Progenitor cell of endocrine pancreas (in vitro differentiated cells): ENCODE measurements at places on chromosomes 3 and 15.

- DNase-seq: no peak
Measured at GRCh38 chr3:194040516-194041273, 95.3 kb upstream of the HES1 start.

DNA sequence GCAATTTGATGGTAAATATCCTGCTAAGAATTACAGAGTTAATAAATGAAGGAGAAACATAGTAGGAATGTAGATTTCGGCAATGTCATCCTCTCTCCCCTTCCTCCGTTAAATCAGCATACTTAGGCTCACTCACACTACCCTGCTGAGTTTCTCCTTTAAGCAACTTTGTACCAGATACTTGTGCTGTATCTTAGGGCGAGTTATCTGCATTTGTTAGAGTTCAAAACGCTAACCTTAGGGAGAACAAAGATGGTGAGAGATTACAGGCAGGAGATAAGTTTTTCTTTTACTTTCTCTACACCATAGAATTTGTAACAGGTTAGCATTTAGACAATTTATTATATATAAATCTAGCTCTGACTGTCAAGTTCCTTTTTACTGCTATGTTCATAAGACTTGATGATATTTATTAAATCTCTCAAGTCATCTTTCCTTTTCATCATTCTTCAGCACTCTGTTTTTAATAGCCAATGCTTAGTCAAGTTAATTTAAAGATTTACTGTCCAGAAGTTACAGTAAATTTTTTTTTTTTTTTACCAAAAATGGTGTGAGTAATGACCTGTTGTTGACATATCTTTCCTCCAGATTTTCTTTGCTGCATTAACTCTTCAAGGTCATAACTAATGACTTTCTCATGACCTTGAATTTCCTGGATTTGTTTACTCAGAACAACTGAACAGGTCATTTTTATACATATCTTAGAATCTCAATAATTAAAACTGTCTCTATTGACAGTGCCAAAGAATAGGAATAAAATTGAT, 22.2 kb downstream of the SUCNR1 start:
- DNase-seq: no peak

- DNase-seq: no peak
Measured at GRCh38 chr3:127371334-127371733, 83.5 kb upstream of the PRR20G start.

DNA sequence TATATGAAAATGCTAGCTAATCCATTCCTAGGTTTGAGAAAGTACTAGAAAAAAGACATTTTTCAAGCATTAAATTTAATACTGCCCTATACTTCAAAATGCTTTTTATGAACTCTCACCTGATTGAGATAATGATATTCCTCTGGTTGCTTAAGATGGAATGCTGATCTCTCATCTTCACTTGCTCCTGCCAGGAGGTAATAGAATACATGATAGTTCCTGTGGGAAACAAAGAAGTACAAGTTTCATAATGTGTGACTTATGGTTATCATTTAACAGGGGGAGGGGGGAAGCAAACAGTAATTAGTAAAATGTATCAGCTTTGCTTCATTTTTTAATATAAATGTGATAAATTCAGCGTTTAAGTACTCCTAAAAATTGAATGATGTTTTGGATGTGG, 97.2 kb downstream of the MYO9A start:
- DNase-seq: no peak
